ENCODE measurements at places on chromosomes 12 and 14.

DNA sequence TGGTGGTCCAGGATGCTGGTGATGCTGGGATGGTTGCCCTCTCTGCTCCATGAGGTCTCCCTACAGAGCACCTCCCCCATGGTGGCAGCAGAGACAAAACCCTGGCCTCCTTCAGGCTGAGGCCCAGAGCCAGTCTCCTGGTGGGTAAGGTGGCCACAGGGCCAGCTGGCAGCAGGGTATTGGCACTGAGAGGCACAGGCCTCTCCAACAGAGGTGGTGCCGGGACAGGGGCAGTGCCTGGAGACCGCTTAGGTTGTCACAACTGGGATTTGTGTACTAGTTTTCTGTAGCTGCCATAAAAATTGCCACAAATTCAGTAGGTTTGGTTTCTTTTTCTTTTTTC, 6.1 kb upstream of the MTA1 start:
- no peak for DNase-seq

- DNase-seq = no peak
Measured at GRCh38 chr12:58728397-58728796, 191.9 kb downstream of the LRIG3 start.

- no peak for DNase-seq
Measured at GRCh38 chr12:3311027-3311402, 180.0 kb upstream of the PRMT8 start.

- DNase-seq = peak; percentile 67
Measured at GRCh38 chr12:94721173-94721572, 70.8 kb upstream of the TMCC3 start.

DNA sequence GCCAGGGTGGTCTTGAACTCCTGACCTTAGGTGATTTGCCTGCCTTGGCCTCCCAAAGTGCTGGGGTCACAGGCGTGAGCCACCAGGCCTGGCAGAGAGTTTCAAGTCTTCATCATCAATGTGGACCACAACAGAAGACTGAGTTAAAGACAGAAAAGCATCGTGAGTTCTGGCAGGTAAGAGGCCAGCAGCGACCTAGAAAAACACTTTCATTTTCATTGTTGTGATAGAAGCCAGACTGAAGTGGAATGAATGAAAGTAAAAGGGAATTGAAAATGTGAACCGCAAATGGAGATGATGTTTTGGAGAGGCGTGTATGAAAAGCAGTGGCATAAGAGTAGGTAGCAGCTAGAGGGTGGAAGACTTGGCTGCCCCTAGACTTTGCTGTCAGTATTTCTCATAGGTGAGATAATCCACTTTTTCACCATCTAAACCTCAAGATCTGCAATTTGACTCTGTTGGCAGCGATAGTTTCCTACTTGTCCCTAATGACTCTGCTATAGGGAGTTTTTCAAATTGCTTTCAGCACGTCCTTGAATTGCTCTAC, 47.1 kb upstream of the PLEKHA5 start:
- no peak for DNase-seq

- DNase-seq = no peak
Measured at GRCh38 chr12:29035112-29035511, 114.0 kb upstream of the FAR2 start.

GRCh38 chr12:56998981-56999380, 7.4 kb downstream of the ZBTB39 start:
- DNase-seq = peak; percentile 38

DNA sequence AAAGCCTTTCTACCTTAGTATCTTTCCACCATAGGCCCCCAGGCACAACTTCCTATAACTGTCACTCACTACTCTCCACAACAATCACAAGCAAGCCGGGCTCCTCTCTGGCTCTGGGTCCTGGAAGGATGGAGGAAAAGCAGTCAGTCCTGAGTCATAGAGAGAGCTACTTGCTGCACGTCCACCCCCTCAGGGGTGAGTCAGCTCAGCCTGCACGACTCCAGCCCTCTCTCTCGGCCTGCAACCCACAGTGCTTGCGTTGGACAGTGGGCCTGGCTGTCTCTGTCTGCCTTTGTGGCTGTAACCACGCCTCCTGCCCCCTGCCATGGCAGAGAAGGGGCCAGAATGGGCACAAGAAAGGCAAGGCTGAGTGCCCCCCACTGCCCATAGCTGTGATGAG, 154.1 kb upstream of the FKBP4 start:
- DNase-seq = no peak

Measured in germinal center (tissue), 1 donor.